ENCODE measurements at places on chromosomes 4 and X.

GRCh38 chr4:10656988-10657387 lies 27.6 kb downstream of the CLNK start:
- DNase-seq, result no peak

DNA sequence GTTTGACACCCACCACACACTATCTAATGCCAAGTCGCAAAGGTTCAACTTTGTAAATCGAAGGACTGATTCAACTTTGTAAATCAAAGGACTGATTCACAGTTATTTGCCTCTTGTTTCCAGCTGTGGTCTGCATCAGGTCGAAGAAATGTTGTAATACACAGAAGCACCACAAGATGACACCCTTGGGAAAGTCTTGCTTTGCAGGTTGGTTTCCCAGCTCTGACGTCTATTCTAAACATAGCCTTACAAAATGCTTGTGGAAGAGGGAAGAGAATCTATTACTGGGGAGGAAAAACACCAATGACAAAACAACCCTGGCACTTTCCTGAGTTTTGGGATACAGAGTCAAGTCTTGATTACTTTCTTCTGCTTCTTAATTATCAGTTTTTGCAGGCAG lies 35.3 kb downstream of the SUPT20HL1 start:
- DNase-seq, result peak; percentile 42

GRCh38 chr4:3250956-3251690 lies 2.2 kb downstream of the MSANTD1 start:
- no peak for DNase-seq

DNA sequence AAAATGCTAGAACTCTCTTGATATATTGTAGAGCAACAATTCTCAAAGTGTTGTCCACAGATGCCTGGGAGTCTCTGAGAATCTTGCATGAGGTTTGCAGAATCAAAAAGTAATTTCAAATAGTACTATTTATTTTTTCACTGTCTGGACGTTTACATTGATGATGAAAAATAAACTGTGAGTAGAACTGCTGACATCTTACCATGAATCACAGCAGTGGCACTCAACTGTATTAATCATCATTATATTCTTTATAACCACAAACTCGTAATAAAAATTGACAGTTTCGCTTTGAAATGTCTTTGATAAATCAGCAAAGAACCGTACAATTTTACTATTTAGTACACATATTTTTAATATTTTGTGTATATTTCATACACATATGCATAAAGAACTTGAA lies 94.5 kb downstream of the NAF1 start:
- no peak for DNase-seq

DNA sequence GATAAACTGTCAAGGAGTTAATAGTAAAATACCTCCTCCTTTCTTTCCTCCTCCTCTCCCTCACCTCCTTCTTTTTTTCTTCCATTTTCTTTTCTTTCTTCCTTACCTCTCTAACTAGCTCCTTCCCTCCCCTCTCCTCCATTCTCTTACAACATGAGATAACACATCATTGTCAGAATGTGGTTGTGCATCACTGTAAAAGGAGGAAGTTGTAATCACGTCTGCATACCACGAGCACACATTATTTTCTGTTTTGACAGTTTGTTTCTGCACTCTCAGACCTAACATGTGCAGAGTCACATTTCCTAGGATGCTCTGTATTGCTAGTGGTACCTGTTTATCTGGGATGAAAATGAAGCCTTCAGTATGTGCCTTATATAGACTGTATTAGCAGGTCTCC lies 9.1 kb downstream of the SLIT2 start:
- DNase-seq, result no peak

DNA sequence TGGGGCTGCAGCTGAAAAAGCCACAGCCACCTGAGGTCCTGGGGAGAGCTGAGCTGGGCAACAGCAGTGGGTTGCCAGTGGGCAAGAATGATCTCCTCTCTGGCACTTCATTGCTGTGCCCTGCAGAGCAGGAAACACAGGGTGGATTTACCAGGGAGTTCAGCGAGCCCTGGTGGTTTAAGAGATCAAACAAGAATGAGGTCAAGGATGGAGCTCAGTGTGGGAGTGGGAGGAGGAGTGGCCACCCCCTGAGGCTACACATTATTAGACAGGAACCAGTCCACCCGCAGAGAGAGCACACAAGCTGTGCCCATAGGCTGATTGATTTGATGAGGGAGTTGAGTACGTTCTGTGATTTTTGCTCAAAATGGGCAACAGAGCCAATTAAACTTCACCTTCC lies 47.3 kb downstream of the FRMPD3 start:
- DNase-seq, result no peak

DNA sequence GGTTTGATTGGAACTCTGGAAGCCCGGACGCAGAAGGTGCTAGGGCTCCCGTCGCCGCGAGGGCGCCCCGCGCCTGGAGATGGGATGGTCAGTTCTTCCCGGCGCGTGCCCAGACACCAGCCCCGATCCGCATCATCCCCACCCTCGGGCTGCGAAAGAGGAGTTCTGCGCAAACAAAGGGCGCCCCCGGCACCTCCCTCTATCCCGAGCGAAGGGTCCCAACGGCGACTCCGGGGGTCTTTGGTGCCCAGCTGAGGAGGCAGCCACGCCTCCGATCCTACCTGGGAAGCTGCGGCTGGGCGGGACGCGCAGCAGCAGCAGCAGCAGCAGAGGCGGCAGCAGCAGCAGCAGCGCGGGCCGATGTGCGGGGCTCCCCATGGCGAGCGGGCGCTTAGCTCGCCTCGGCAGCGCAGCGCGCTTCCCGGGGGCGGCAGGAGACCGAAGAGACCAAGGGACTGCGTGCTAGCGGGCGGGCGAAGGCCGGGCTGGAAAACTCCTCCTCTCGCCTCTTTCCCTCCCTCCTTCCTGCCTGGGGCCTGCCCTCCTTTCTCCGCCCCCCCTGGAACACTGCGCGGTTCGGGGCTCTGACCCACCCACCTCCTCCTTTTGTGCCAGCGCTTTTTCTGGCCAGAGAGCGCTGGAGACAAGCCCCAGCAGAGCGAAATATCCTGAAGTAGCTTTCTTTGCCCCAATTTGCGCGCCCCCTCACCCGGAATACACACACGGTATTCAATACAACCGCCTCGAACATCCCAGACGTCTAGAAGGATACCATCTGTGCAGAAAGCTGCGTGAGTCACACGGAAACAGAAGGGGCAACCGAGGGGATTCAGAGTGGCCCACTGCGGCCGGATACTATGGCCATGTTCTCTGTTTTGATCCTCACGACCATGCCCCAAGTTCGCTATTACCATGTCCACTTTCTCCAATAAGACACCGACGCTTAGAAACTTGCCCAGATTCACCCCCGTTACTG lies at the start of gene SRPX:
TSS of gene SRPX (minus strand) at position 457 of the 976 bp plus-strand sequence. CDS start at position 378, 79 bp downstream.
- no peak for DNase-seq

DNA sequence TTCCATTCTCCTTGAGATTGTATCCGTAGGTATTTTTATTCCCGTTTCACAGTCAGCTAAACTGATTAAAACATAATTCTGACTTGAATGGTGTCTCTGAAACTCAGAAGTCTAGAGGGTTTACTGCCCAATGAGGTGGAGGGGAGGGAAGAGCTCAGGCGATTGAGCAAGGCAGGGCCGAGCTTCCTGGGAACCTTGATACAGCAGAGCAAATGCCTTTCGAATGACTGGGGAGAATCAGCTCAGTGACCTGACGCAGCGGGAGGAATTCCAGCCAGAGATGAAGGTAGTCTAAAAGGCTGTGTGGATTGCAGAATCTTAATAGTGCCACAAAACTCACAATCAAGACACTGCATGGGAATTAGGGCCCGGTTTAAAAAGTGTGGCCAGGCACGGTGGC lies 233.6 kb downstream of the EVC2 start:
- DNase-seq, result no peak

- DNase-seq, result no peak
Measured at GRCh38 chrX:94524867-94525266, 850.9 kb downstream of the FAM133A start.

DNA sequence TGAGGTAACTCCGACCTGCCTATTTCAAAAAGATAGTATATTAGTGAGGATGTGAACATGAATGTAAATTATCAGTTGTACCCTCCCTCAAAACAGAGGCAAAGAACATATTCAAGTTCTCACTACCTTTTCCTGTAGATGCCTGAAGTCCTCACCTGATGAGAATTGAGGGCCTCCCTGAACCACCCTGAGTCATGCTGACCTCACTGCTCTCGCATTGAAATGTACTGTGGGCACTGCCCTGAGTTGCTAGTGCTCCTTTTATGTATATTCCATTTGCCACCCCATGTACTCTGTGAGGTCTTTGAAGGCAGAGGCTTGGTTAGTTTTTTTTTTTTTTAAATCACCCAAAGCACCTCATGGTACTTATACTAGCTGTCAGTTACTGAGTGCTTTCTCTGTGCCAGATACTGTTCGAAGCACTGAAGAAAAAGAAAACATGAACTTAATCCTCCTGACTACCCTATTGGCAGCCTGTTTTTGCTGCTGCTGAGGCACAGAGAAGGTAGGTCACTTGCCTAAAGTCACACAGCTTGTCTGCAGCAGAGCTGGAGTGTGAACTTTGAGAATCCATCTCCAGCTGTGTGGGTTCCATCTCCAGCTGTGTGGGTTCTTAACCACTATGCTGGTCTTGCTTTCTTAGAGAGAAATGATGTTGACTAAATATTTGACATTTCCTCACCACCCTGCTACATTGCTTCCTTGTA lies 253.1 kb upstream of the GPC4 start:
- DNase-seq, result no peak

DNA sequence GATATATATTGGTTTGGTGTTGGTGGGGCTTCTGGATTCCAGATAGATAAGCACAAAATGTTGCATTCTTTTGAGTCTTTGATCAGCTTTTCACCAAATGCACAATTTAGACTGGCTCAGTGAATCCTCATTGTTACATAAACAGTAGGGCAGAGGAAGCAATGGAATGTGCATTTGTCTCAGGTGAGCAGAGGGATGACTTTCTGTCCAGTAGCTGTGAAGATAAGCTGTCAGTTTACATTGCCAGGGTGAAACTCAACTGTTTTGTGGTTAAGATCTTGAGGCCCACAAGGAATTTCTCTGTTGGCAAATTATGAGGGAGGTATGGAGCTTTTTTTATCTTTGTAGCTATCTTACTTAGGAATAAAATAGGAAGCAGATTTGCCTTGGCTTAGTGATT lies 168.0 kb downstream of the GALNTL6 start:
- DNase-seq, result no peak

- DNase-seq, result no peak
Measured at GRCh38 chr4:2179717-2180116, 62.2 kb downstream of the HAUS3 start.

GRCh38 chr4:1050486-1051213 lies 39.2 kb downstream of the FGFRL1 start:
- DNase-seq, result no peak

GRCh38 chrX:12360986-12361598 lies 222.8 kb downstream of the FRMPD4 start:
- no peak for DNase-seq

DNA sequence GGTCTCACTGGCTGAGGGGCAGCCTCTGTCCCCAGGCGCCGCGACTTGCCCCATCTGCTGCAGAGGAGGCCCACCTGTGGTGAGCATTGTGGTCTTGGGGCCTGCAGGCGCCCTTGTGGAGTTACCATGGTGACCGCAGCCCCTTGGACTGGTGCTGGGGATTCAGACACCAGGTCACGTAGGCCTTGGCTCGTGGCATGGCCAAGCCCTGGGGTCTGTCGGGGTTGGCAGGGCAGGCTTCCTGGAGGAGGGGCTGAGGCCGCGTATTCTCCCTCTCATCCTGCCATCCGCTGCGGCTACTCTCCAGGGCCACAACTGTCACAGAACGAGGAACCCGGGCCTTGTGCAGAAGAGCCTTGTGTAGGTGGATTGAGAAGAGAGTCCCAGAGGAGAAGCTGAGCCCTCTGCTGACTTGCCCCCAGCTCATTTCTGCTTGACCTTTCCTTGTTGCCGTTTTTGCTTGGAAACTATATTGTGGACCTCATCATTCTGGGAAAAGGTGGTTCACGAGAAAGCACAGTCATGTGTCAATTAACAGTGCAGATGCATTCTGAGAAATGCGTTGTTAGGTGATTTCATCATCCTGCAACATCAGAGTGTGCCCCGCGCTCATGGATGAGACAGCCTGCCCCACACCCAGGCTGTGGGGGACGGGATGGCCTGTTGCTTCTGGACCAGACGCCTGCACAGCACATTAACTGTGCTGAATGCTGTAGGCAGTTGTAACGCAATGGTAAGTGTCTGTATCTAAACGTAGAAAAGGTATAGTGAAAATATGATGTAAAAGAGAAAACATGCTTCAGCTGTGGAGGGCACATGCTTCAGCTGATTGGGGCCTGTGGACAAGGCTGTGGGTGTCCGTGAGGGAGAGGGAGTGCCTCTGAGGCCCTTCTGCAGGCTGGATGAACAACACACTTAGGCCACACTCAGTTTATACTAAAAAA lies 38.5 kb downstream of the TRMT44 start:
- no peak for DNase-seq

DNA sequence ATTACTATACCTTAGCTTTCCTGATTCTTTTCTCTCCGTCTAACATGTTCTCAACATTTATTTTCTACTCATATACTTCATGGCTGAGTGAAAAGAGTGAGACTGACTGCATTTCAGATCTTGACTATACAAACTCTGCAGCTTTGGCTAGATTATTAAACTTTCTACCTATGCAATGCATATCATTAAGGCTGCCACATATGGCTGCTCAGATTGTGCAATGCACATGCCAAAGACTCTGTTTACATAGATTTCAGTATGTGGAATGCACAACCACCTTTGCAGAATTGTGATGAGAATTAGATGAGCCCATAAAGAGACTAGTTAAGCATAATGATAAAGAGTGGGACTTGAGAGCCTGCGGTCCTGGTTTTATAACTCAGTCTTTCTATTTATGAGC lies 196.5 kb downstream of the BMPR1B start:
- DNase-seq, result no peak

DNA sequence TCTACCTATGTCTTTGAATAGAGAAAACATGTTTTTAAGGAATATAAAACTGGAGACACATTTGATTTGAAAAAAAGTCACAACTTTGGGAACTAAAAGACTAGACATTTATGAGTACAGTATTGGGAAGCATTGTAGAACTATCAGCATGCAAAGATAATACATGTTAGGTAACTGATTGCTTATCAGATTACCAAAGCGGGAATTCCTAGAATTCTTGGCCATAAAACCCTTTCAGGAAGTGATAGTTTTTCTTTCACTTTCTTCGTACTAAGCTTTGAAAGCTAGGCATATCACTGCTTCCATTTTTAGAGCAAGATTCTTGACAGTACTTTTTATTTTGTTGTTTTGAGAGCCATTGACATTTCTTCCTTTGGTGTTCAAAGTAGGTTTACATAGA lies 646.6 kb upstream of the PITX2 start:
- DNase-seq, result no peak

GRCh38 chr4:30866907-30867306 lies 146.7 kb downstream of the PCDH7 start:
- DNase-seq, result no peak

DNA sequence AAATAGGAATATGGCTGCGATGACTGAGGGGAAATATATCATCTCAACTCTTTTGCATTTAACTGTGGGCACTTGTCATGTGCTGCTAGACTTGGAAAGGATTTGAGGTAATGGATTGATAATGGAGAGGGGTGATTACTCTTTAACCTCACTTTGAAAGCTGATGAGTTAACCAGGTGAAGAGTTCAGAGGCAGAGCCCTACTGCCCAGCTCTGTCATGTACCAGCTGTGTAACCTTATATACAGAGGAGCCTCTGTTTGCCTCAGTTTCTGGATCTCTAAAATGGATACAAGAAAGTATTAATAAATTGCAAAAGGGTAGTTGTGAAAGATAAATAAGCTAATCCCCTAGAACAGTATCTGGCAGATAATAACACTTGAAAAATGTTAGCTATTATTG lies 51.5 kb downstream of the WDR19 start:
- no peak for DNase-seq

Measured in GDM1 (cell line).